ENCODE measurements at places on chromosomes 4 and X.

DNA sequence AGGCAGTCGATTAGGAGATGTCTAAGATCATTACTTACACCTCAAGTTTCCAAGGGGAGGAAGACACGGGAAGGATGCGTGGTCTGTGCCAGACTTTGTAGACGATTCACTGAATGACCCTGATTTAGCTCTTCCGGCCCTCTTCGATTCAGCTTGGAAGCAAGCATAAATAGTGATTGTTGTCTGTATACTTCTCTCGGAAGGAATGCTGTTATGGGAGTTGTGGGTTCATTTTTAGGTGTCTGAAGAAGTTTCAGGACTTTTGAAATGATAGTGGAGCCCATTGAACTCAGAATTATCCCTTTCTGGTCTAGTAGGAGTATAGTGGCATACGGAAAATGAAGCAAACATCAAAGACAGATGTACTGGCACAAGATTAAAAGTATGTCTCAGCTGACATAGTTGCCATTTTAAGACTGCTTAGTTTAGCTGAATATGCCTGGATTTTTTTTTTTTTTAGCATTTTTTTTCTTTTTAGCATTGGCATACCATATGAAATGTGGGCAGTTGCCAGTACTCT lies 1.0 kb upstream of the ANKRD17 start:
- DNase-seq, result no peak

GRCh38 chr4:61501812-61502211 lies 301.7 kb downstream of the ADGRL3 start:
- DNase-seq, result no peak

- DNase-seq, result no peak
These were observed 15.6 kb downstream of the RASL11B start for GRCh38 chr4:52877694-52878093.

DNA sequence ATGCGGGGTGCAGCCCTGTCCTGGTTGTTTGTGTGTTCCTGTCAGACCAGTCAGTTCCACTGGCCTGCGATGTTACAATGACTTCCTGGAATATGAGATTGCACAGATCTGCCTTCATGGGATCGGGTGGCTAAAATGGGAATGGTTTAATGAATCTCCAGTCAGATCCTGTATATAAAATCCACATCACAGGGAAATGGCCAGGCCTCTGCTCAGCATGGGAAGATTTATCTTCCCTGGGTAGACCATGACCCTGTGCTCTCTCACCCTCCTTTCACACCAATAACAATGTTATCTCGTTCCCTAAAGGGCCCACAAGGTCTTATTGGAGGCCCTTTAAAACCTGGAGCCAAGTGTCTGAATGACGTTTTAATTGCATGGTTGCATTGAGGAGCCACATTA lies 307.4 kb downstream of the RAB28 start:
- DNase-seq, result no peak

GRCh38 chr4:74632634-74633033 lies 161.7 kb downstream of the BTC start:
- DNase-seq, result peak; percentile 12

- DNase-seq, result no peak
These were observed 168.4 kb upstream of the GK2 start for GRCh38 chr4:79576429-79576753.

DNA sequence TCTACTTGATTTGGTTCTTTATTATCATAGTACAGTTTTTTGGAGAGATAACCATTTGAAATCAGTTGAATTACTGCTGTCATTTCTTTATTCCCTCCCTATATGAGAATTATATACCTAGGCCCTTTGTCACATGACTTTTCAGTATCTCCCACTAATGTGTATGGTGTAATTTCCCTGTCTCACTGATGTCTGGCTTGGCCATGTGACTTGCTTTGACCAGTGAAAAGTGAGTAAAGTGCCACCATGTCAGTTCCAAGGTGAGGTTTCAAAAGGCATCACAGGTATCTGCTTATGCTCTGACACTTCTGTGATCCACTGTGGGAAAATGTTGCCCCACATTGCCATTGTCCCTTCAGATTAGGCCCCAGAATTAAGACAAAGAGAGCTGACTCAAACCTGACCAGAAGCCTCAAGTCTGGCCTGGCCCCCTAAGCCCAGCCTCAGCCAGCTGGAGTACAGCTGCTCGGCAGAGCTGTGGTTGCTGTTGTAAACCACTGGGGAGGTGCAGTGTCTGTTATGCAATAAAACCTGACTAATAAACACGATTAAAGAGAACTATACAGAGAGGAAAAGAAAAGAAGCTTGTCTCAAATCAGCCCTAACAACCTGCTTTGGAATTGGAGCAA lies 27.5 kb downstream of the SETD7 start:
- DNase-seq, result peak; percentile 52

DNA sequence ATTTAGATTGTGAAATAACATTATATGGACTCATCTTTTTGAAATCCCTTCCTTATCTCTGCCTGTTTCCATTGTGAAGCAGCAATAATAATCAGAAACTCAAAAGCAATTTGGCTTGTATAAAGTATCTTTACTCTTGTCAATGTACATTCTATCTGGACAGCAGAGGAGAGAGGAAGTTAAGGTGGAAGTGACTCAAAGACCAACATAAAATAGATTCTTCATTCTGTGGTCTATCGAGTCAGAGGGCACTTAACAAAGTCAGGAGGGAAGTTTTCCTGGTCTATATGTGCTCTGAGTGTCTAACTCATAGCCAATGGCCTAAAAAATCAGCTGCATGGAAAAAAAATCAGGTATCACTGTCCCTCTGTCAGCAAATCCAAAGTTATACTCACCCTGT lies 155.5 kb downstream of the EMCN start:
- no peak for DNase-seq

GRCh38 chrX:77404419-77404818 lies 42.8 kb upstream of the FGF16 start:
- DNase-seq, result no peak

- peak; percentile 47 for DNase-seq
These were observed 24.7 kb downstream of the SEC24D start for GRCh38 chr4:118810991-118811764.

GRCh38 chr4:124903995-124904722 lies 191.6 kb upstream of the ANKRD50 start:
- DNase-seq, result no peak

DNA sequence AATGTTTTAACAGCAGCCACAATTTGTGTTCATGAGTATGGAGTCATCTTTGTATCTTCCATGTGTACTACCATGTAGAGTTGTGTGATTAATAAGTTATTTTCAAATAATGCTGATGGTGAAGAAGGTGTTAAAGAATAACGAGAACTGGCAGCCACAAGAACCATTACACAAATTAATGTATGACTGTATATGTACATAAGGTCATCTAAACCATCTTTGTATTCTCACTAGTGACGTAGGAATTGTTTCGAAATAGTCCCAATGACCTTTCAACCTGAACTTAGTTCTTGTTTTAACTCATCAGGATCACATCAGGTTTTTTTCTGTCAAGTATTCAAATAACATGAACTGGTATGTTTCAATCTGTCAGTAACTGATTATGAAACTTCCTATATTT lies 48.3 kb upstream of the NOCT start:
- no peak for DNase-seq

DNA sequence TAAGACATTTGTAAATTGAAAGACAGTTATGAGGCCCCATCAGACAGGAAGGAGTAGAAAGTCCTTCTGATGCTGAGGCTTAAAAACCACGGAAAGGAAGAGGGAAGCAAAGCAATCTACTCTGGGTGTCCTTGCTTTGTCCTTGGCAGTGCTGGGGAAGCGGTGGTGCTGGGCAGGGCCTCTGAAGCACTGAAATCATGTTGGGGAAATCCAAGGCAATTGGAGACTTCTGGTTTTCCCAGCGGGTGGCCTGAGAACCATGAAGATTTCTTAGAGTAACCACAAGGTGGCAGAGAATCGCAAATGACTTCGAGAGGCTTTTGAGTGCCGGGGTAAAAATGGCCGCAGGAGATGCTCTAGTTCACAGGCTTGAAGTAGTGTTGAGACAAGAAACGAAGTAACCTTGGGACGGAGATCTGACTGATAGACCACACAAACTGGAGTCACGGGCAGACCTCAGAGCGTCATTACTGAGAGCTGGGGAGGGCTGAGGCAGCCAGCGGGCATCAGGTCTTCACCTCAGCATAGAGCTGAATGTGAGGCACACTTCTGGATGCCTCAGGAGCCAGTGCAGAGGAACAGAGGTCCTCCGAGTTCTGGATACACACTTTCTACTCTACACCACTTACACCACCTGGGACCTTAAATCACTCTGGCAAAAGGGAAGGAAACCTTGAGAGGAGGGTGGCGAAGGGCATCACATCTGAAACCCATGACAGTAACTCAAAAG lies 130.7 kb upstream of the GPRIN3 start:
- DNase-seq, result no peak

- no peak for DNase-seq
These were observed 17.1 kb upstream of the HERC3 start for GRCh38 chr4:88575186-88575585.

DNA sequence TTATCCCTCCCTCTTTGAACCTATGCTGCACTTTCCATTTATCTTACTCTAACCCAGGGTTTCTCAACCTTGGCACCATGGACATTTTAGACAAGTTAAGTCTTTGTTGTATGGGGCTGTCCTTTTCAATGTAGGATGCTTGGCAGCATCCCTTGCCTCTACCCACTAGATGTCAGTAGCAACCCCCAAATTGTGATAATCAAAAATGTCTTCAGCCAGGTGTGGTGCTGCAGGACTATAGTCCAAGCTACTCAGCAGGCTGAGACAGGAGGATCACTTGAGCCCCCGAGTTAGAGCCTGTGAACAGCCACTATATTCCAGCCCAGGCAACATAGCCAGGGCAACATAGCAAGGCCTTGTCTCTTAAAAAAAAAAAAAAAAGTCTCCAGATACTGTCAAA lies 7.0 kb downstream of the LRCH2 start:
- no peak for DNase-seq

DNA sequence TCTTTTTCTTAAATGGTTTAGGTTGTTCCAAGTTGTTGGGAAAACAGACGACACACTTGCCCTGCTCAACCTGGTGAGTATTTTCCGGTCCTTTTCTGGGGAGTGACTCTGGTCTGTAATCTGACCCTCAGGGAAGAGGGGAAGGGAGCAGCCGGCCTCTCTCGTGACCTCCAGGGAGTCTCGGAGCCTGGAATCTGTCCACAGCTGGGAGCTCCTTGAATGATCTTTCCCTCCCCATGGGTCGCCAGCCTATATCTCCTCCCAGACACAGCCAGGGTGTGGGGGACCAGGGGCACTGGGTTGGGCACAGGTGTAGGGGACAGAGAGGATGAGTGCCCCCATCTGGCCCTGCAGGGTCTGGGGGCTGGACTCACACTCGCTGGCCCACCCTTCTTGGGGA lies 18.9 kb downstream of the TMEM175 start:
- no peak for DNase-seq

DNA sequence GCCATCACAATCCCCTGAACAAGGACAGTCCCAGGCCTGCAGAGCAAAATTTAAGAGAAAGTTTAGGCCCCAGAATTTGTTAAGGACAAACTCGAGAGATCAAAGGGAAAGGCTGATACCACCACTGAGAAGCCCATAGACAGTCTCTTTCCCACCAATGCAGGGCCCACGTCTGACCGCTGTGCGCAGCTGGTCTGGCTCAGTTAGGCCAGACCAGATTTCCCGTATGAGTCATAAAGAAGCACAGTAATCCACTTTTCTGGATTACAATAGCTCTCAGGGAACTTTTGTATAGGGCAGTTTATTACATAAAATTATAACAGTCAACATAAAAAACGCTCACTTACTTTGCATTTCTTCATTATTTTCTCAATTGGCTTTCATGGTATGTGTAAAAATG lies 259.5 kb downstream of the RCHY1 start:
- DNase-seq, result no peak

DNA sequence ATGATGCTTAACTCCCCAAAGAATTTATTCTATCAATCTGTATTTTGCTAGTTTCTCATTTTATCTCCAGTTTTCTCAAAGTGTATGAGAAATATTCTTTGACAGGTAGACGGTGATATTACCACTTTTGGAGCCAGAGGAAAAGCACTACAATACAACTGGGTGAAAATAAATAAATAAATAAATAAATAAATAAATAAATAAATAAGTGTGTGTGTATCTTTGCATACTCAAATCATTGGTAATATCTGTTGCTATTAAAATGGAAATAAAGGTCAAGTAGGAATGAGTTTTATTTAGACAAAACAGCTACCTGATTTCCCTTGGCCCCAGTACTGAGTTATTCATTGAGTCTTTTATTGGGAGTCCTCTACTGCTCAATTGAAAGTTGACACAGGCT lies 114.3 kb downstream of the RBMX2 start:
- DNase-seq, result no peak

- no peak for DNase-seq
These were observed 48.9 kb upstream of the TENM3 start for GRCh38 chr4:182194091-182194824.

DNA sequence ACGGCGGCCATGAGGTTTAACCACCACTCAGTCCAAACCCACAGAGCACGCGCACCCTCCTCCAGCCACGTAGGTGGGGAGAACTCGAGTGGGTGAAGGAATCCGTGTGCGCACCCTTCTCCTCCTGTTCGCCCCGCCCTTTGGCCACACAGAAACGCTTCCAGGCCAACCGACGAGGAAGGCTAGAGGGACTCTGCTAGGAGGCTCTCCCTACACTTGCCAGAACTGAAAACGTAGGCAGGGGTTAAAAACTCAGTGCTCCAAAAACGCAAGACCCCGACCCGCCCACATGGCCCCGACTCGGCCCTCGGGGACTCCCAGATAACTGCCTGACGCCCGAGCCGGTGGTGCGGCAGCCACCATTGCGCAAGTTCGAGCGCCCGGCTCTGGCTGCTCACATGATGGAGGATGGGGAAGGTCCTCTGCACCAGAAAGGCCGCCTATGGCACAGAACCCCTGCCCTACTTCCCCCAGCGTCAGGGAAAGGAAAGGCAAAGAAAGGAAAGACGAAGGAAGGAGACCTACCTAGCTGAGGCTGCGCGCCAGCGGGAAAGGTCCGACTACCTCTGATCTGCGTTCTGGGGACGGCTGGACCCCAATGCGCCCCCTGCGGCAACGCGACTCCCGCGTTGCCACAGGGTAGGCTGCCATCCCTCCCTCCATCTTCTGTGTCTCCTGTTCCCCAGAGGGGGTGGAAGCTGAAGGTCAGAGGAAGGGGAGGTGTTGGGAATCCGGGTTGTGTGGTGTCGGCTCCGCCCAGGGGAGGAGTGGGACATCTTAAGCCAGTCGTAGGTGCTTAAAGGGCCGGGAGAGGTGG lies 201.9 kb upstream of the AGTR2 start:
- DNase-seq, result no peak

- no peak for DNase-seq
These were observed 387.9 kb upstream of the RPS6KA3 start for GRCh38 chrX:20654596-20655106.

DNA sequence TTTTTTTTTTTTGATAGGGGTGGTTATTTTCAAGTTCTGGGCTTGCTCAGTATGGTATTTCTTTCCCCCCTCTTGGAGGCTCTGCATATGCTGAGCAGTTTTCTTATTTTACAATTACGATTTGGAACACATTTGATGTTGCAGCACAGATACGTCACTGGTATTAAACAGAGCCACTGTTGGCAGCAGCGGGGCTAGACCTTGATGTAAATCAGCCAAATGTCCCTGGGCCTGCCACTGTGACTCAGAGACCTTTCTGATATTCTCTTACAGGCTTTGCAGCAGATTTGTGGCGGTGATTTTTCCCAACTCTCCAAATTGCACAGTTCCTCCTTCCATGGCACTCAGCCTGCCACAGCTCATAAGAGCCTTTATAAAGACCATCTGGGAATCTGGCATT lies 81.1 kb downstream of the VMA21 start:
- no peak for DNase-seq

- no peak for DNase-seq
These were observed 6.9 kb downstream of the PJA1 start for GRCh38 chrX:69158166-69158980.

- DNase-seq, result no peak
These were observed 135.0 kb downstream of the REELD1 start for GRCh38 chr4:146349306-146349705.

- no peak for DNase-seq
These were observed 29.0 kb upstream of the RAP1GDS1 start for GRCh38 chr4:98232202-98232601.

All from AG04449 (cell line).